ENCODE measurements at places on chromosomes 2 and 18.

GRCh38 chr2:231300722-231301076 is 94.8 kb upstream of the B3GNT7 start:
- no peak for DNase-seq

GRCh38 chr18:35289727-35290093 is 319 bp downstream of the ZSCAN30 start:
- no peak for DNase-seq

- DNase-seq = no peak
These were observed 43.1 kb downstream of the INPP4A start for GRCh38 chr2:98487806-98488189.

GRCh38 chr18:57738078-57738477 is 65.0 kb downstream of the ATP8B1 start:
- no peak for DNase-seq

GRCh38 chr18:58639751-58640427 is 11.0 kb upstream of the ALPK2 start:
- peak; percentile 59 for DNase-seq

GRCh38 chr2:25230198-25230947 is 62.0 kb upstream of the POMC start:
- DNase-seq = no peak

DNA sequence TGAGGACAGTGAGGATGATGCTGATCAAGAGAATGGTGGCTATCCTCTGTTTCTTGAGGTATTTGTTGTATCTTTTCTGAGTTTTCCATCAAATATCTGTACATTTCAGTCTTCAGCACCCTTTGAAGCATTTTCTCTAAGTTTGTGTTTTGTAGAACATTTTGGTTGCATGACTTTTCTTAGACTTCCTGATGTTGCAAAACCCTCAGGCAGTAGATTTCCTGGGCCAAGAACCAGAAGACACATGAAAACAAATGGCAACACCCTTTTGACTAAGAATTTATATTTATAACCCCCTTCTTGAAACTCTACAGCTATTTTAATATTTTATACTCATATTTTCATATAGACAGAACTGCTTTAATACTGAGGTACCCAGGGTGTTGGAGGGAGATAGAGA is 16.2 kb downstream of the HNMT start:
- DNase-seq = peak; percentile 27

DNA sequence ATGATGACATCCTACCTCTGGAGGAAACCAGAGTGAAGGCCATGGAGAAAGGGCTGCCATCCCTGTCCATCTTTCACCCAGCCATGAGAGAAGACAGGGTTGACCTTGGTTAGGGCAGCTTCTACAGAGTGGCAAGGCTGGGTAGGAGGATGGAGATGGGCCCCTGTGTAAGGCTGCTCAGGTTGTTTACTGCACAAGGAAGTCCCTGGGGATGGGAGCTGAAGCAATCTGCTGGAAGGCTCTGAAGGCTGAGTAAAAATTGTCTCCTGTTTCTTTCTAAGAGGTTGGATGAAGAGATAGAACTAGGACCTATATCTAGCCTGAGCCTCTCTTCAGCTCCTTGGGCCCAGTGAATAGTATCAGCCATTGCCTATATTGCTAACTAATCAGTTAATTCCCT is 14.4 kb downstream of the ELMOD3 start:
- DNase-seq = no peak

DNA sequence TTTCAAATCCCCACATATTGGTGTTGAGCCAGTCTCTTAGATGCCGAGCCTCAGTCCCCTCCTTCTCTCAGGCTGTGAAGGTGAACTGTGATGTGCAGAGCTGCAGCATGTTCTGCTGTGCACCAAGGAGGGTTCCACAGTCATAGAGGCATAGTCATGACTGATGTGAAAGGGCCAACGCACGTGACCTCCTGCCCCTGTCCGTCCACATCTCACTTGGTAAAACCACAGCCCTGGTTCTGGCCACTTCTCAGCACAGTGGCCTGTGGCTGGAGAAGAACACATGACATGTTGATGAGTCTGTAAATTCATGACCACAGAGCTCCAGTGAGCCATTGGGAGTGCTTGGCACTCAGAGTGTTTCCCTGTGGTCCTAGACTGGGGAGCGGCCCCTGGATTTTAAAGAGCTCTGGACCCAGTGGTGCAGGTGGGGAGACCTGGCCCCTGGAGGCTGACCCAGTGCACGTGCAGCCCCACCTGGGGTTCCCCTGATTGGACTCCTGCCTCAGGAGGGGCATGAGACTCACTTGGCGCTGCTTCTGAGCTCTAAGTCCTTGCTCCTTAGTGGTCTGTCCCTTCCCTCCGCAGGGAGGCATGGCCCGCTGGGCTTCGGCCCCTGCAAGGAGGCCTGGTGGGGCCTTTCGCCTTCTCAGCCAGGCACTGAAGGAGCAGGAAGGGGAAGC is 25.3 kb downstream of the INPP4A start:
- no peak for DNase-seq

DNA sequence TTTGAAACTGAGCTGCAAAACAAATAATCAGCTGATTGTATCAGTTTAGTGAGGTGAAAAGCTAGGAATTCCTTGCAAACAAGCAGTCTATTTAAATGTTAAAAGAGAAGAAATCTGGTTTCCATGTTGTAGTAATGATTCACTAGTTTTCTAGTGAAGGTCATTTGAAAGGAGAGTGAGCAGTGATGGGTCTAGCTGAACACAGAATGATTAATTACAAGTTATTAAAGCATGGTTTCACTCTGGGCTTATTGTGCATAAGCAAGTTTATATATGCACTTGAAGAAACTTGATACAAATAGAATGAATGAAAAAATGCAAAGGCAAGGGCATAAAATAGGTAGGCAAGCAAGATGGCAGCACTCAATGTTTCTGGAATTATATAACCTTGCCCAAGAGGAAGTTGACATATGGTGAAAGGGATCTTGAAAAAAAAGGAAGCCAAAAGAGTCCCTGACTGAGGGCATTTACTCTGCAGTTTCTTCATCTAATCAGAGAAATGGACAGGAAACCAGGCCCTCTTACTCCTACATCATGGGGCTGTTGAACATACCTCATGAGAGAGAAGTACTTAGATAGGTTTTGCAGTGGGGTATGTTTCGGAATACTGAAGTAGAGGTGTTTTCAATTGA is 53.2 kb downstream of the PLCL1 start:
- DNase-seq = no peak
